ENCODE measurements at places on chromosomes 13 and 19. TPM values are rescaled to one million over a fixed set of nuclear protein-coding genes. Genes with fewer than 3 reads are reported as not detected.

CEACAM20 gene
- not detected for total RNA-seq

NXNL1 gene
- not detected for total RNA-seq

ZNF528 gene
- total RNA-seq = 3.2 TPM

NALCN gene
- 38.6 TPM for total RNA-seq

CYP2S1 gene
- total RNA-seq = not detected
